ENCODE measurements at places on chromosomes 16 and 17.

DNA sequence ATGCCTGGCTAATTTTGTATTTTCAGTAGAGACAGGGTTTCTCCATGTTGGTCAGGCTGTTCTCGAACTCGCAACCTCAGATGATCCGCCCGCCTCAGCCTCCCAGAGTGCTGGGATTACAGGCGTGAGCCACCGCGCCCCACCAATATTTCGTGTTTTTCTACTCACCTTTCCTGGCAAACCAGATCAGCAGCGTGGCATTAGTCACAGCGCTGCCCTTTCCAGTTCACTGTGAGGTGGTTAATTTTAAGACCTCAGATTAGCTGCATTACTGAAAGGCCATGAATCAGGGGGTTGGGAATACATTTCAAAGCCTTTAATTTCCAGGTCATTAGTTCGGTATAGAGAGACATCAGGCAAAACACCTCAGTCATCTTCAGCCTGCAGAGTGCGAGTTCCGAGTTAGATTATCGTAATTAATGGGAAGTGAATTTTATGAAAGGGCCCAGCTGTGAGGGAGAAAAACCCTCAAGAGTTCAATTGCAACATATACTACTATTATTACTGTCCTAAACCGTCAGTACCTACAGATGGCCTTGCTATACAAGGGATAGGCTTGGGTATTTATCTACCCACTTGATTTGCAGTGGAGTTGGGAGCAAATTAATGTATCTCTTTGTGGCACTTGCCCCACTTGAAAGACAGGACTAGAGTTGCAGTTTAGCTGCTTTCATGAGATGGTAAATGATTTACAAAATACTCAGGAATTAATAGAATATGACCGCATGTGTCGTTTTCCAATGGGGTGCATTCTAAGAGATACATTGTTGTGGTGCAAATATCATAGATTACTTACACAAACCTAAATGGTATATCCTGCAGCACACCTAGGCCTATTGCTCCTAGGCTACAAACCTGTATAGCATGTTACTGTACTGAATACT is 2.1 kb upstream of the USP32 start:
- no peak for DNase-seq

DNA sequence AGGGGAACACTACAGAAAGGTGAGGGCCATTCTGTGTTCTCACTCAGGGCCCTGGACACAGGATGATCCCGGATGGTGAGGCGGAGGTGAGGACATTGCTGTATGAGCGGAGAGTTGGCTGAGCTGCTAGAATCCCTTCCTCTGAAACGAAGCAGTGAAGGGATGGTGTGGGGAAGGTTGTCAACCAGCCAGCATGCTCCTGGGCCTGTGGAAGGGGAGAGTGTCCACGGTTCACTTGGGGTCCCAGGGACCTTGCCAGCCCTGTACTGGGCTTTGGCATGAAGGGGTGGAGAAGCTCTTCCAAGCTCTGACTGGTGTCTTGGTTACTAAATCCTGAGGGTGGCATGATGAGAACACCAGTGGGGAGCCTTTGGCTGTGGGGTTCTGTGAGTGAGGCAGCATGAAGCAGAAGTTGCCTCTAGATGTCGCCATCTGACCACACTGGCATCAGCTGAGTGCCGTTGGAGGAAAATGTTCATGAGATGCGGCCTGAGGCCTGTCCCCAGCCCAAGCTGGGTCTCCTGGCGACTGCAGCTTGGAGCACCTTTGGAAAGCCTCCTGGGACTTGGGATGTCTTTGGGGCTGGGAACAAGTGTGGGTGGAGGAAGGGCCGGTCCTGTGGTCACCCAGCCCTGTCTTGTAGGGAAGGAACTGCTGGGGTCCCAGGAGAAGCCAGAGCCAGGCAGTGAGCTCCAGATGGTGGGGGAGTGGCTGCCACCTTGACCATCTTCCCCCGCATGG is 14.8 kb downstream of the PDP2 start:
- DNase-seq, result no peak

- no peak for DNase-seq
Measured at GRCh38 chr17:68382582-68383085, 74.7 kb downstream of the WIPI1 start.

- DNase-seq, result no peak
Measured at GRCh38 chr16:31134625-31135534, 647 bp downstream of the PRSS8 start.

DNA sequence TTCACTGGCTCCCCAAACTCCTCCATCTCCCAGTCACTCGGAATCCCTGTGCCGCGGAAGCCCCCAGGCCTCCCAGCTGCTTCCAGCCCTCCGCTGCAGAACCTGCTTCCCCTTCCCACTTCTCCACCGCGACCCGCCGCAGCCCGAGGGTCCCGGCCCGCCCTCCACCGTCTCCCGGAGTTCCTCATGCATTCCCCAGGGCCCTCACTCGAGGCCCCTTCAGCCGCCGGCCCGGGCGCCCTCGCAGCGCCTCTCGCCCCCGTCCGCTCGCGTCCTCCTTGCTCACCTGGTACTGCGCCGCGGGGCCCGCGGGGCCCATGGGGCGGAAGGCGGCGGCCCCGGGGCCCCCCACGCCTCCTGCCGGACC is 329 bp downstream of the SMARCD2 start:
- DNase-seq, result peak; percentile 66

GRCh38 chr17:70535986-70536385 is 366.7 kb downstream of the KCNJ2 start:
- DNase-seq, result no peak

- no peak for DNase-seq
Measured at GRCh38 chr17:2198927-2199326, 104.7 kb downstream of the SMG6 start.

DNA sequence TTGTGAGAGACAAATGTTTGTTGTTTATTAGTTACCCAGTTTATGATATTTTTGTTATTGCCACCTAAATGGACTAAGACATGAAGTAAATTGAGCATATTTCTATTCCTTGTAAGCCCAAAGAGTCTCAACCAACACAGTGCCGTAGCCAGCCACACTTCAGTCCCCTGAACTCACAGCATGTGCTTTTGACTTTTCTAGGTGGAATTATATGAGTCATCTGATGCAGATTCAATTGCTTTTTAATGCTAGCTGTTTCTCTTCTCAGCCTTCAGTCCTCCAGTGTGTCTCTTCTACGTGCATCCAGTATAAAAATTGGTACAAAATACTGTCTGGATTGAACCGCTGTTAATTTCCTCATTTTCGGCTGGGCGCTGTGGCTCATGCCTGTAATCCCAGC is 39.0 kb downstream of the IQCK start:
- no peak for DNase-seq

GRCh38 chr17:1535737-1536136 is 19.3 kb upstream of the INPP5K start:
- DNase-seq, result no peak

DNA sequence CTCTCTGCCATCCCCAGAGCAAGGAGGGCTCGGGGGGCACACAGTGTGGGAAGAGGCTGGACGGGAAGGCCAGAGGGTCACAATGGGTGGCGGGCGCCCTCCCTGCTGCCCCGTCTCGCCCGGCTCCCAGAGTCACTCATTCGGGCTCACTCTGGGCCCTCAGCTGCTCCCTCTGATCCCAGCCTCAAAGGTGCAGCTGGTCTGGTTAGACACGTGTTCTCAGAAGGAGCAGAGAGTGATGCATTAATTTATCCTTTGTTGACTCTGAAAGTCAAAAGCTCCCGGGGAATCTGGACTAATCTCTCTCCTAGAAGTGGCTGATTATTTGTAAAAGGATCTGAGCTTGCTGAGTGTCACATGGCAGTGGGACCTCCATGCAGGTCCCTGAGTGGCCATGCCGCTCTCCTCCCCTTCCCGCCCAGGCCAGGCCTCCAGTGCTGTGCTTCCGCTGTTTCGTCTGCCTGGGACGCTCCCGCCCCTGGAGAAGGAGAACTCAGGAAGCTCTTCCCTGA is 87.5 kb downstream of the SEC14L1 start:
- no peak for DNase-seq

DNA sequence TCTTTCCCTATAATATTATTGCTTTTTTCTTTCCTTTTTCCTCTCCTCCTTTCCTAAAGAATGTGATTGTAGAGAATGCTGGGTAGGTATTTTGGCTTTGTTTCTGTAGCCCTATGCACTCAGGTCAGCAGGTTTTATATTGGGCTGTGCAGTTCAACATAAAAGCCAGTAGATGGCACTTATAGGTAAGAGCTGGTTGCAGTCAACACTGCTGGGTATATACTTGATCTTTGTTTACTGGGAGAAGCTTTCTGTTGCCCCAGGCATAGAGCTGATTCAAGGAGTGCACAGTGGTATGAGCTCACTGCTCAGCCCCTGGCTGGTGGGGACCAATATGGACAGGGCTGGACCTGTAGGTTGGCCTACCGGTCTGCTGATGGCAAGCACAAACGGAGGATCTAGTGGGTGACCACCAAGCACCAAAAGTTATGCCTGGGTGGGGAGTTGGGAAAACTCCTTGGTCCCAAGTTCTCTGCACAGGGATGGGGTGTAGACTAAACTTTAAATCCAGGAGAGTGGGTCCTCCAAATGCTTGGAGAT is 378.9 kb downstream of the PMP22 start:
- DNase-seq, result no peak

DNA sequence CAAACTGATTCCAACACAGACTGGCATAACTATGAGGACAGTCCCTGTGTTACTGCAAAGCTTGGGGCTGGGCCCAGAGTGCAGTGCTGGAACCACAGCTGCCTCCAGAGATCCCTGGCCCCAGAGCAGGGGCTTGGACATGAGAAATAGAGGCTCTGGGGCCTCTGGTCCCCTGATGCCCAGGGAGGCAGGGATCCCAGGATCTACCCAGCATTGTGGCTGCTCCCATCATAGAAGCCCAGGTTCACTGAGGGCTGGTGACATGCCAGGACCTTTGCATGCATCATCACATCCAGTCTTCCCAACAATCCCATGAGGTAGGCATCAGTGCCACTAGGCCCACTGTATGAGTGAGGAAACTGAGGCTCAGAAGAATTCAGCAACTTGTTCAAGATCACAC is 95.8 kb downstream of the TMEM132E start:
- DNase-seq, result no peak

GRCh38 chr16:89687092-89687940 is 827 bp downstream of the CDK10 start:
- DNase-seq, result peak; percentile 0

DNA sequence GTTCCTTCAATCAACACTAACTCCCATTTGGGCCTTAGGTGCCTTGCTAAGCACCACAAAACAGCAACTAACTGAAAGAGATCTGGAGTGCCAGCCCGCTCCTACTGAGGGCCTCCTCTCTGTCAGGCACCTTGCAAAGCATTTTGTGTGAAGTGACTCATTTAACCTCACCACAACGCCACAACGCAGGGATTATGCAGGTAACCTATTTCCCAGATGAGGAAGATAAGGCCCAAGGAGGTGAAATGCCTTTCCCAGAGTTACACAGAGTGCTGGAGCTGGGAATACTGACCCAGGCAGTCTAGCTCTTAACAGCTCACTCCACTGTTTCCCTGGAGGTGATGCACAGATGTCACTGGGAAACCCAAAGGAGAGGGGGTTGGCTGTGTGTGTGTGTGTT is 32.8 kb downstream of the DRC3 start:
- no peak for DNase-seq

DNA sequence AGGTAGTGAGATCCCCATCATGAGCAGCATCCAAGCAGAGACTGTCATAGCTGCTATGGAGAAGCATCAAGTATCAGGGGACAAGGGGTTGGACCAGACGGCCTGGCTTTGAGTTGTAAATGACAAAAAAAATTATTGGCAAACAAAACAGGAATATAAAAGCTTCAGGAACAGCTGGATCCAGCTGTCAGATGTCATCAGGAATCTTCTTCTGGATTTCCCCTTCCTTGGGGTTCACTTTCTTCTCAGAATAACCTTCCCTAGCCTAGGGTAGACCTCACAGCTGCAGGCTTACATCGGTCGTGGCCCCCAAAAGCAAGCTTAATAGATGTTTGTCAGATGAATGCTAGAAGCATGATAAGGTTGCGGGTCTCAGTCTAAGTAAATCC is 17.2 kb upstream of the RAI1 start:
- DNase-seq, result no peak

DNA sequence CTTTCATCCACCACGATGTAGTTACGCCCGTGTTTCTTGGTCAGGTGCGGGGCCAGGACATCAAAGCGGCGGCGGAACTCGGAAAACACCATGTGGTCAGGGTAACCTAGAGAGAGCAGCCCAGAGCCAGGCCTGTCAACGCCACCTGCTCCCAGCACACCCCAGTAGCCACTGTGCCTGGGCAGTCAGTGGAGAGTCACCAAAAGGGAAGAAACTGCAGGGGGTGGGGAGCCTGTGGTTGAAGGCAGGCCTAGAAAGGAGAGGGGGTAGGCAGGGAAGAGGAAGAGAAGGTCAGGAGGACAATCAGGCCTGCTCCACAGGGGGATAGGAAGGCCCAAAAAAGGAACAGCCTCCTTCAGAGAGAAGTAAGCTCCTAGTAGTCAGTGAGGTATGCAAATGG is 64.1 kb downstream of the PIPOX start:
- DNase-seq, result no peak

DNA sequence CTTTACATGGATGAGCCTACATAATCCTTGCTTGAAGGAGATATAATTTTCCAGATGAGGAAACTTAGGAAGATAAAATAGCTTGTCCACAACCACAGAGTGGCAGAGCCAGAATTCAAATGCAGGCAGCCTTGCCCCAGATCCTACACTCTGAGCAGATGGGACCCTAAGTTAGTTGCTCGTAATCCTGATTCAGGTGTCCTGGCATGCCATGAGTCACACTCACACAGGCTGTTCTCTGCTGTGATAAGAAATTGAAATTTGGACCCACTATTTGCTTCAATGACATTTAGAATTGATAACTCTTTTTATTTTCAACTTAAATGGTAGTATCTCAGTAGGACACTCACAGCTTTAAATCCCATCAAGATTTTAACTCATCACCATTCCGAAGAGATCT is 150.7 kb upstream of the CACNG5 start:
- no peak for DNase-seq

- no peak for DNase-seq
Measured at GRCh38 chr16:76940251-76940650, 250.7 kb upstream of the MON1B start.

GRCh38 chr16:3266873-3267537 is 10.6 kb upstream of the MEFV start:
- no peak for DNase-seq

DNA sequence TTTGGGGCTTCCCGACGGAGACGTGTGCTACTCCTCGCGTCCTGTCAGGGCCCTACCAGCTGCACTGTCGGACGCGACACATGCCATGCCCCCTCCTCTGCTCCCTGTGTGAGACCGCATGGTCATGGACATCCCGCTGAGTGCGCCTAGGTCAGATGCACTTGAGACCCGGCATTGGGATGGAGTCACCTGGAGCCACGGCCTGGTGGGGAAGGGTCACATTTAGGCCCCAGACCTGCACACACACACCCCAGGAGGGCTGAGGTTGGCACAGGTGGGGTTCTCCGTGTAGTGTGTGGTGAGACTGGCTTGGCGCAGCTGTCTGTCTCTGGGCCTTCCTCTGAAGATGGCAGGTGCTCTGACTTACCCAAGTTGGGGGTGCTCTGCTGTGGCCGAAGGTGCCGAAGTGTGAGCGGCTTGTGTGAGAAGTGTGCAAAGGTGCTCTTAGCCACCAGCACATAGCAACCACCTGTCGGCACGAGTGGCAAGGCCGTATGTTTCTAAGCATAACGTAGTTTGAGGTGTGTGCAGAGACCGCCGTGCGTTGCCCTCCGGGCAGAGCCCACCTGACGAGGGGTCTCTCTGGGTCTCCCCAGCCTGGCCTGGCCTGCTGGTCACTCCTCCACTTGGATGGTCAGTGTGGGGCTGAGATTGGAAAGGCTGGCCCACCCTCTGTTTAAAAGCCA is 108.6 kb downstream of the BANP start:
- no peak for DNase-seq

- peak; percentile 8 for DNase-seq
Measured at GRCh38 chr17:7862692-7863437, 5.1 kb downstream of the CYB5D1 start.
